ENCODE measurements at places on chromosomes 1 and 21.
A peak's percentile ranks its signal among the peaks of the same experiment; 100 is the strongest.

- no peak for DNase-seq
These were observed 322.3 kb downstream of the DUSP10 start for GRCh38 chr1:221419513-221420095.

- no peak for DNase-seq
These were observed 1.8 kb downstream of the TNFRSF1B start for GRCh38 chr1:12168451-12169160.

DNA sequence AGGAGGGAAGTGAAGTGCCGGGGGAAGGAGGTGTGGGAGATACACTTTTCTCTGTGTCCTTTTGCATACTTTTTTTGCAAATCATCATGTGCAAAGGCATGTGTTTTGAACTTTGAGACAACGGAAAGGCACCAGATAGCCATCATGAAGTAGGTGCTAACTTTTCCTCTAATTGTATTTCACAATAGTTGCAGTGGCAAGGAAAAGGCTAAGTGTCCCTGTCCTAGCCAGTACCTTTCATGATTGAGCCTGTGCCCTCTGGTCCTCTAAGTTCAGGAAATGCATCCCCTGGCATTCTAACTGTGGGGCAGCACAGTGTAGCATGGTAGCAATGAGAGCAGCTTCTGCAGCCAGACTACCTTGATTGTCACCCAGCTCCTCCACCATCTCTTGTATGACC, 186.2 kb downstream of the ADSS2 start:
- no peak for DNase-seq

DNA sequence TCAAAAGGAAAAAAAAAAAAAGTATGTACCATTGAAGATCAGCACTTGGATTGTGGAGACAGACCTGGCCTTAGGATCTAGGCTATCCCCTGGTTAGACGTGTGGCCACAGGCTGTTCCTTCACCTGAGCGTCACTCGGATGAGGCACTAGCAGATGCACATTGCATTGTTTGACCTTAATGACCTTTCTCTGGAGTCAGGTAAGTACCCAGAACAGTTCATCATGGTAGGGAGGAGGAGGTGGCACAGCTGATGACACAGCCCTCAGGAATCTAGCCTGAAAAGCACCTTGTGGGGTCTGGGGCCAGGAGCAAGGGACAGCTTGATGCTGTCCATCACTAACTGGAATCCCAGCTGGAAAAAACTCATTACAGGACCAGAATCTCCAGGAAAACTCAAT, 21.2 kb downstream of the NECAP2 start:
- no peak for DNase-seq

DNA sequence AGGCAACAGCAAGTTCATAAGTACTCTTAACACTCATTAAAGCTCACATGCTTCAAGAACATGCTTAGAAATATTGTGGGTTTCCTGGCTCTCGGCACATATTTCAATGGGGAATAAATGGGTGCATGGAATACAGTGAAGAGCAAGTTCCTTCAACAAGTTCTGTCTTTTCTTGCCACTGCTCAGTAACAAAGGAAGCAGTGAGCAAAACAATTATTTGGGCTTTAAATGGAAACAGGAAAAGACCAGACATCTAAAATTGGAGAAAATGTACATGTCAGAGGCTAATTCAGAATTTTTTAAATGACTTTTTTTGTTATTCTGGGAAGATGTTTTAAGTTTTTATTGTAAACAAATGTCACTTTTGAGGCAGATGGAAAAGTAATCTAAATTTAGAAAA, 478.7 kb downstream of the SETD4 start:
- DNase-seq, result no peak

DNA sequence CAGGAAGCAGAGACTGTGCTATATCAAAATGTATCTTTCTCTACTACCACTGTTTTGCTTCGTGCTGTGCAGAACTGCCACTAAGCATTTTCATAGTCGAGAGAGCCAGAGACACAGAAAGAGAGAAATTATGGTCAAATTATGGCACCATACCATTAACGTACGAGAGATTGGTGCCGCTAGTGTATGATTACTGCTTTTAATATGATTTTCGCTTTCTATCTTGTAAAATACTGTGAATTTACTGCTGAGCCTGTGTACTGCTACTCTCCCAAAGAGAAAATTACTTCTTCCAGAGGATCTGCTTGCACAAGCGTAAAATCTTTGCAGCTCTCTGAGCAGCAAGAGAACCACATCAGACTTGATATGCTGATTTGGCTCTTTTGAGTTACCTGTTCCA, 71.1 kb upstream of the ZNF281 start:
- no peak for DNase-seq

GRCh38 chr1:25907601-25908000, 1.4 kb upstream of the STMN1 start:
- DNase-seq, result no peak

DNA sequence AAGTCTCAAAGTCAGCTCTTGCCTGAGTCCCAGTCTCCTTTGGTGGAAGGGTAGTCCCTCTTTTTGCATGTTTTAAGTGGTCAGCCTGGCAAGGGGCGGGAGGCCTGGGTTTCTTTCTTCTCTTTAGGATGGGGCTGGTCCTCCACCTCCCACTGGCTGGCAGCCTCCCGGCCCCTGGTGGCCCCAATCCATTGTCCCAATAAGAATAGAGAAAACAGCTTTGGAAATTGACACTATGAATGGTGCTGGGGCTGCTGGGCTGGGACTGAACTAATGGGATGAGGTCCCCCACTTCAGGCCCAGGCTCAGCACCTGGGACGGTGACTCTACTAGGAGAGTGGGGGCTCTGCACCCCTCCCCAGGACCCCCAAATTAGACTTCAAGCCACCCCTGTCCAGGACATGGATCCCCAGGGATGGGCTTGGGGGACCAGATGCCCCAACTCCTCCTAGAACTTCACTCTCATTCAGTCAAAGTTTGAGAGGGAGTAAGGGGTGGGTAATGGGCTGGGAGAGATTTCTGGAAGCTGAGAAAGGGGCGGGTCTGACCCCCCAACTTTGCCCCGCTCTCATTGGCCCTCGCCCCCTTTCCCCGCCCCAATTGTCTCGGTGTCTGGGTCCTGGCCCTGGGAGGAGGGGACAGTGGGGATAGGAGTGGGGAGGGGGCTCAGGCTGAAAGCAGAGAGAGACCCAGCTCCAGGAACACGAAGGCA, 18.2 kb downstream of the SLC27A3 start:
- no peak for DNase-seq

GRCh38 chr1:77732090-77732489, 27.6 kb downstream of the USP33 start:
- no peak for DNase-seq

DNA sequence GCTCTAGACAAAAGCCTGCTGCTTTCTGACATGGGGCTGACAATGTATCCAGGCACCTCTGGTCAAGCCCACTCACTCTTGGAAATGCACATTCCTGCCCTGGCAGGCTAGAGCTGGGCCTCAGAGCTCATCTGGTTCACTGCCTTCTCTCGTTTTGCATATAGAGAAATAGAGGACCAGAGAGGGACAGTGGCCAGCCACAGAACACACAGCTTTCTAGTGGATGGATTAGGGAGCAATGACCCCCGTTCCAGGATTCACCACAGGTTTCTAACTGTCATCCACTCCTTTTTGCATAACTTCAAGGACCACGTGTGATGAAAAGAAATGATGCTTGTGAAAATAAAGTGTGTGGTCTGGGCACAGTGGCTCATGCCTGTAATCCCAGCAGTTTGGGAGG, 129.6 kb upstream of the IGSF21 start:
- DNase-seq, result no peak

DNA sequence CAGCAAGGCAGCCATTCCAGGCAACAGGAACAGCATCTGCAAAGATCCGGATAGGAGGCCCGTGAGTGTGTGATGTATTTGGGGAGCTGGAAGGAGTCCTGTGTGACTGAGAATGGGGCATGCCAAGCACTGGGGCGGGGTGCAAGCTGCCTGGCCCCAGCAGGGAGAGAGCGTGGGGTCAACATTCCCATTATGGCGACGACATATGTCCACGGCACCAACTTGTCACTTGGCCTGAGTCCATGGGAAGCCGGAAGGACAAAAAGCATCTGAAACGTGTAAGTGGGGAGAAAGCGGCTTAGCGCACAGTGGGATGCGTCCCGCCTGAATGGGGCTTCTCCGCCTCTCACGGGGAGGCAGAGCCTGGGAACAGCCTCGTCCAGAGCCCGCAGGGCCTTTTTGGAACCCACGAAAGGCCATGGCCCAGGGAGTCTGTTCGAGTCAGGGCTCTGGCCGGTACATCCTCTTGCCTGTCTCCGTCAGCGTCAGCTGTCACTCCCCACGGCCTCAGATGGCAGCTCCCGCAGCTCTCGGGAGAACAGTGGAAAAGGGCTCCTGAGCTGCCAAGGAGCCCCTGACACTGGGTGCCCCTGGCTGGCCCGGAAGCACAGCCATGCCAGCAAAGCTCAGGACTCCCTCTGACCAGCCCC, 12.4 kb downstream of the EPHB2 start:
- no peak for DNase-seq

GRCh38 chr1:19074902-19075721, 118.6 kb upstream of the IFFO2 start:
- no peak for DNase-seq

DNA sequence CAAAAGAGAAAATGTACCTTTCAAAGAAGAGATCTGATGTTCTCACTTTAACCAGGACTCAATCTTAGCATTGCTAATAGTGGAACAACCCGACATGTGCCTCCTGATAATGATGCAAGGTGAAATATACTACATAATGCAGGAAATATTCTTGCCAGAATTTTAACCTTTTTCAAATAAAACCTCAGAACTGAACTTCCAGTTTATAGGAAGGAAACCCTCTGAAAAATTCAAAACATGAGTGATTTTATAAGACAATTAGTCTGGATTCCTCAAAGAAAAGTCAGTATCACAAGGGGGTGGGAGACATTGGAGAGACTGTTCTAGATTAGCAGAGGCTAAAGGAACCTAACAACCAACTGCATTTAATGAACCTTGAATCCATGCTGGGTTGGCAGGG, 18.1 kb downstream of the AHCYL1 start:
- DNase-seq, result no peak

DNA sequence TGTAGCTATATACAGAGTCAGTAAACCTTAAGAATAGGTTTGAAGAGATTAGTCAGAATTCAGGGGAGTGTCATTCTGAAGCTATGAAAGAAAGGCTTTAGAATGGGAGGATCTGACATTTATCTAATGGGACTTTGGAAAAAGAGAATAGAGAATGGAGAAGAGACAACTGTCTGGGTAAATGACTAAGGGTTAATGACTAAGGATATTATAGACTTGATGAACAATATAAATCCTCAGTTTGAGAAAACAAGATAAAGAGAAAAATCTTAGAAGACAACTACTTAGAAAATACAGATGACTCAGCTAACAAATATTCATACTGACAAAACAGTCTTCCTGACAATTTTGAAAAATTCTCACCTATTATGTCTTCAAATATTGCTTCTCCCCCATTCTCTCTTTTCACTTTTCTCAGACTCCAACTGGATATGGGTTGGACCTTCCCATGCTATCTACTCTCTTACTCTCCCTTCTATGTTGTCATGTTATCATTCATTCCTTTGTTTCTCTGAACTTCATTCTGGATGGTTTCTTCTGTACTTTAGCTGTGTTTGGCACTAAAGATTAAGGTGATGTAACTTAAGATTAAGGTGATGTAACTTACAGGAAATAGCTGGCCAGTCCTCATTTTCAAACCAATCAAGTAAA, 20.4 kb downstream of the SLC16A1 start:
- DNase-seq, result no peak

- DNase-seq, result peak; percentile 26
These were observed 12.8 kb upstream of the TMPRSS2 start for GRCh38 chr21:41520560-41521442.

GRCh38 chr21:43739621-43740435, 20.9 kb downstream of the PDXK start:
- no peak for DNase-seq

- no peak for DNase-seq
These were observed 255.5 kb downstream of the CTH start for GRCh38 chr1:70666381-70667140.

GRCh38 chr1:204319027-204319426, 40.7 kb downstream of the PLEKHA6 start:
- no peak for DNase-seq

- no peak for DNase-seq
These were observed 176.5 kb downstream of the PSMG1 start for GRCh38 chr21:39006571-39007311.

- DNase-seq, result no peak
These were observed 1.4 kb upstream of the RGS2 start for GRCh38 chr1:192807211-192808162.

GRCh38 chr1:16085522-16085921, 12.1 kb upstream of the FAM131C start:
- DNase-seq, result no peak

GRCh38 chr1:111989531-111990025, at the start of gene KCND3:
Gene KCND3, minus strand, starts transcription at chr1:111989668.
- DNase-seq, result no peak

DNA sequence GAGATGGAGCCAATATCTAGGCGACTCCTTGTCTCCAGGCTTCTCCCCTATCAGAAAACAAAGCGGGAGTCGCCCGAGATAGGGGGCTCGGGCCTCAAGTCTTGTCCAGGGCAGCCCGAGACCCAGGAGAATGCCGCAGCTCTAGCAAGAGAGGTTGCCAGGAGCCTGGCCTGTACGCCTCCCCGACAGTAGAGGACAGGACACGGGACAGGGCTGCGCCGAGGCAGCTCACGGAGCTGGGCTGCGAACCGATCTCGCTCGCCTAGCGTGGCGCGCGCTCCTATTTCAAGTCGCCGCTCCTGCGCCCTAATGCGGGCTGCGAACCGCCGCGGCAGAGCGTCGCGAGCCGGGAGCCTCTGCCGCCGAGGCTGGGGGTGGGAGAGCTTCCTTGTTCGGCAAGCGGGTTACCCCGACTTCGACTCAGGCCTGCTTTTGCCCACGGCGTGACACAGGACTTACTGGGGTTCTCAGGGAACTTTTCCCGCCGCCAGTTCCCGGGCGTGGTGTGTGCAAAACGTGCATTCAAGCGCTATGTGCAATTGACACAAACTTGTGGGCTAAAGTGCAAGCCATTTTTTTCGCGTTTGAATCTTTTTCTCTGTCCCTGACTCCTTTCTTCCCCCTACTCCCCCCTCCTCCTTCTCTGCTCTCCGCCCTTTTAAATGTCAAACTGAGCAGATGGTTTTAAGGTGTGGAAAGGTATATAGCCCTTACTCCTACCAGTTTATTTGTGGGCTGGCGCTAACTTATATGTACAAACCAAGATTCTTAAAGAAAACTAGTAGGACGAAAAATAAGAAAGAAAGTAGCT, 2.4 kb upstream of the PROX1 start:
- DNase-seq, result no peak

- no peak for DNase-seq
These were observed 25.6 kb upstream of the SLC35A3 start for GRCh38 chr1:99944192-99944591.

All from left forelimb (tissue), 1 donor.